ENCODE measurements at places on chromosomes 4 and X. TPM values are rescaled to one million over a fixed set of nuclear protein-coding genes. Genes with fewer than 3 reads are reported as not detected.

GRCh38 chr4:78650106-78651024, 98.8 kb downstream of the ANXA3 start:
- no peak overlapping the region for H3K27ac ChIP-seq
- H3K36me3 ChIP-seq = no peaks in the 10 kb centered on the region
- H3K4me1 ChIP-seq = peaks cover 23% of the 10 kb centered on the region
- H3K27me3 ChIP-seq = no peaks in the 10 kb centered on the region
- no peak overlapping the region for H3K4me3 ChIP-seq
- no peak for DNase-seq

The RTL5 gene
- total RNA-seq = 3.6 TPM

GRCh38 chrX:50497114-50497513, 26.5 kb upstream of the DGKK start:
- no peak for DNase-seq
- H3K27ac ChIP-seq = no peak overlapping the region
- H3K36me3 ChIP-seq = no peaks in the 10 kb centered on the region
- no peak overlapping the region for H3K4me3 ChIP-seq

The SLC6A14 gene
- total RNA-seq = not detected

The DUSP21 gene
- total RNA-seq = not detected

The GSPT2 gene
- total RNA-seq = 7.4 TPM

The SASH3 gene
- total RNA-seq = 1.8 TPM

DNA sequence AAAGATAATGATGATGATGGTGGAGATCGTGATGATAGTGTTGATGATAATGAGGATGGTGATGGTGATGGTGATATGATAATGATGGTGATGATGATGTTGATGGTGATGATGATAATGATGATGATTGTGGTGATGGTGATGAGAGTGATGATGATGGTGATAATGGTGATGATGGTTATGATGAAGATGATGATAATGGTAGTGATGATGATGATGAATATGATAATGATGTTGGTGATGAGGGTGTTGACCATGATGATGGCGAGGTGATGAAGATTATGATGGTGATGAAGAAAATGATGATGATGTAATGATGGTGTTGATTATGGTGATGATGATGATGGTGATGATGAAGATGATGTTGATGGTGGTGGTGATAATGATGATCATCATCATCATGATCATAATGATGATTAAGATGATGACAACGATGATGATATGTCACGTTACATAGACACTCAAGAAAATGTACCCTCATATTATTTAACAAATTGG, 1106.4 kb downstream of the NLGN4X start:
- H3K27me3 ChIP-seq = no peaks in the 10 kb centered on the region
- H3K4me1 ChIP-seq = no peaks in the 10 kb centered on the region
- no peak overlapping the region for H3K4me3 ChIP-seq
- no peak overlapping the region for H3K27ac ChIP-seq
- no peaks in the 10 kb centered on the region for H3K36me3 ChIP-seq

DNA sequence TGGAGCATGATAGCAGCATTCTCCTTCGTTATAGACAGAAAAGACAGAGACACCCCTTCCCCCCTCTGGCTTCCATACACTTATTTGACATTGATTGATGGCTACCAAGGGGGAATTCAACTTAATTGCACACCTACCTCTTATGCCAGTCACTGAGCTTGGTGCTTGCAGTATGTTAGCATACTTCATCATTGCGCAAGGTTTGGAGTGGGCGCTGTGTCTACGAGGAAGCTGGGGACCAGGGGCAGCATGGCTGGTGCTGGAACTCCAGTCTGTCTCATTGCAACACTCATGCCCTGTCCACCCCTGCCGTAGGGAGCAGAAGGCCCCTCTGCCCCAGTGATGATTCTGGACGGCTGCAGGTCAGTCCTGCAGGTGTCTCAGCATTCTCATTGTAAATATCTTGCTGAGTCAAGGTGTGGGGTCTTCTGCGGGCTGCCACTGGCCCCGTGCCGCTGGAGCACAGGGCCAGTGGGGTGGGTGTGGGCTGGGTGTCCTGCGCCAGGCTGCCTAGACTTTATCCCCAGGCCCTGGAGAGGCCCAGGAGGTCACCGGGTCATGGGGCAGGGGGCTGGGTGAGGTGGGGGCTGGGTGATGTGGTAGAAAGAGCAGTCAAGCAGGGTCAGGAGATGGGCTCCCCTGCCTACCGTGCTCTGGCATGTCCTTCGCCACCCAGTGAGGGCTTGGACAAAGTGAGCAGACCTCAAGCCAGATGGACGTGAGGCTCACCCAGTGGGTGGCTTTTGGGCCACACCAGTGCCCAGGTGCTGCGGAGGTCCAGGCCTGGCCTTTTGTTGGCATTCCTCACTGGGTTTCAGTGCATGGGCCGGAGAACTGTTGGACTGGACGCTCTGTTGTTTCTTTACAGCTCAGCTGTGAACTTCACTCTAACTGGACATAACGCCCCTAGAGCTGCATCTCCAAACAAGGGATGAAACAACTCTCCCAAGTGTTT, 85.5 kb downstream of the PSAPL1 start:
- H3K4me3 ChIP-seq = no peak overlapping the region
- no peaks in the 10 kb centered on the region for H3K36me3 ChIP-seq
- no peaks in the 10 kb centered on the region for H3K4me1 ChIP-seq
- no peak for DNase-seq
- H3K27ac ChIP-seq = no peak overlapping the region

GRCh38 chr4:112546476-112546875, 30.5 kb upstream of the NEUROG2 start:
- no peak overlapping the region for H3K4me3 ChIP-seq
- H3K36me3 ChIP-seq = no peaks in the 10 kb centered on the region
- no peaks in the 10 kb centered on the region for H3K4me1 ChIP-seq
- no peak for DNase-seq
- H3K27ac ChIP-seq = no peak overlapping the region

The TBC1D9 gene
- 15.8 TPM for total RNA-seq

The ETDB gene
- total RNA-seq = not detected

Measured in thyroid gland (tissue), 4 donors.